Central memory CD4-positive, alpha-beta T cell (primary cell): ENCODE measurements at places on chromosomes 3 and 15.

- DNase-seq = no peak
Measured at GRCh38 chr15:93333796-93334195, 244.8 kb upstream of the RGMA start.

DNA sequence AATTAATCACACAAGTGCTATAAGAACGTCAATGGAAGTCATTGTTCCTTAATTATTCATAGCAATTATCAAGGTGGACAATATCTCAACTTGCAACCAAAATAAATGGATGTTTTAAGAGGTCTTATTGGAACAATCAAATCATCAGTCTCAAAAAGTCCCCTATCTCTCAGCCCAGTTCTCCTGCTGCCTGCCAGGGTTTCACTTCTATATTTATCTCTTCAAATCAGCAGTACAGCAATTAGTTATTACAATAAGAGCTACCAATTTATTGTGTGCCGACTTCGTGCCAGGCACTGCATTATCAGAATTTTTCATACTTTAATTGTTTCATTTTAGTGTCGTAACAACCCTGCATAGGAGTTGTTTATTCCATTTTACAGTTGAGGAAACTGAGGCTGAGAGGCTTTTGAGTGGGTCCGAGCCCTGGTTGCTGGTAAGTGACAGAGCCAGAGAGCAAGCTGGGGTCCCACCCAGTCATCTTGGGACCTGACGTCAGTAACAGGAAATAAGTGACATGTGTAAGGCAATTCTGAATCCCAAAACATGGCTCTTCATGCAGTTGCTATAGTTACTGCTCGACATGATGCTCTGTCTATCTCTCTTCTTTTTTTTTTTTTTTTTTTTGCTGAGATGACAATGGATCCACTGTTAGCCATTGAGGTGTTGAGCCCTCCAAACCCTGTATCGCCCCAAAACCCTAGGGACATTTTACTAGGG, 8.8 kb upstream of the KCTD6 start:
- DNase-seq = no peak

DNA sequence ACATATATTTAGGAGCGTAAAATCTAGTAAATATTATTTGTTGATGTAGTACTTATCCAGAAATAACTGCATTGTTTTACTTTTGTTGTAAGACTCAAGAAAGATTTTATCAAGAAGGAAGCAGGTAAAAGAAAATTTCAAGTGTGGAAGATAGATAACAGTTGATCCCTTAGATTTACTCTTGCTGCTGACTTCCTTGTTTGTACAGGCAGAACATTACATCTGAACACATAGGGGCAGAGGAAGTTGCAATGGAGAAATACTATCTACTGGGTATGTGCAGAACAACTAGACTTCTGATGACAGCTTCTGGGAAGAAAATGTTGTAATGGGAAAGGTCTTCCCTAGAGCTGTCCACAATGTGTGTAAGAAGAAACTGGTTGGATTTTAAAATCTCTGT, 350.6 kb downstream of the NLGN1 start:
- DNase-seq = no peak

DNA sequence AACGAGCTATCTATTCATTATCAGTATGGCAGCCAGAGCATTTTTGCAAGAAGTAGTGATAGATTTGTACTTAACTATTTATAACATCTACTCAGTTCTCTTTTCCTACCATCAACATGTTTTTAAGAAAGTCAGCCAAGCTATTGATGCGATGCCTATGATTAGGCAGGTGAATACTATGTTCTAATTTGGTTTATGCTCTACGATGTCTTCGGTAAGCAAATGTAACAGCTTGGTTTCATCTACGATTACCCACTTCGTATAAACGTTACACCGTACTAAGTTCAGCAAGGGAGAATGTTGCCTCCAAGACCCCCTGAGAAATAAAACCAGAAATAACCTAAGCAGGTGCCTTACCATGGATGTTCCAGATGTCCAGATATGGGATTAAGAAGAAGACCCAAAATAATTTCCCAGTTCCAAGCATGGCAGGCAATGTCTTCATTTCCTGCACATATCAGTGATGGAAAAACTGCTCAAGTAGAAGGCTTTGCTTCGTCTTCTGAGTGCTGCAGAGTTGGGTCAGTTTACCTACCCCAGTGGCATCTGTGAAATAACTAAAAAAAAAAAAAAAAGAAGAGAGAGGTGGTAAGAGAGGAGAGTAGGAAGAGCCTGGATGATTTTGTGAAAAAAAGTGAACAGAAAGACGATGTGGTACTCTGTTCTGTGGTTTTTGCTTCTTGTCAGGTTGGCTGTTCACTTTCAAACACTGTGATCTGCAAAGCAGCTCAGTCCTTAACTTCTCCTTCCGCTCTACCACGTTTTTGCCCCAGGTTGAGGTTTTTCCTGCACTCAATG, at the start of gene BTLA:
Gene BTLA (minus strand): TSS at position 559 of the 798 bp plus-strand sequence. CDS start 114 bp downstream, at position 445.
- DNase-seq = peak; percentile 43

DNA sequence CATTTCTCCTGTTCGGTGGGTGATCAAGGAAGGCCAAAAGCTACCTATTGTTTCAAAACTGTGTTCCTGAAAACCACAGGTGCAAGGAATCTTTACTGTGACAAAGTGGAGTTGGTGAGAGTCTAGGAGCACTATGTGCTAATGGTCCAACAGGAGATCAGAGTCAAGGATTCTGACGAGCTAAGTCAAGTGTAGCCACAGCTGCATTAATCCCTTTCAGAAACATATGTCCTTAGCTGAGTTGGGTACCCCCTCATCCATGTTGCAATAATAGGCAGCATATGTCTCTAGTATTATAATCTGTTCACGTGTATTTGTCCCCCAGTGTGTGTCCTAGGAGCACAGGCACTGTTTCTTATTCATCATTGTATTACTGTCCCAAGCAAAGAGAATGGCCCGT, 1.7 kb downstream of the VPS39 start:
- no peak for DNase-seq

DNA sequence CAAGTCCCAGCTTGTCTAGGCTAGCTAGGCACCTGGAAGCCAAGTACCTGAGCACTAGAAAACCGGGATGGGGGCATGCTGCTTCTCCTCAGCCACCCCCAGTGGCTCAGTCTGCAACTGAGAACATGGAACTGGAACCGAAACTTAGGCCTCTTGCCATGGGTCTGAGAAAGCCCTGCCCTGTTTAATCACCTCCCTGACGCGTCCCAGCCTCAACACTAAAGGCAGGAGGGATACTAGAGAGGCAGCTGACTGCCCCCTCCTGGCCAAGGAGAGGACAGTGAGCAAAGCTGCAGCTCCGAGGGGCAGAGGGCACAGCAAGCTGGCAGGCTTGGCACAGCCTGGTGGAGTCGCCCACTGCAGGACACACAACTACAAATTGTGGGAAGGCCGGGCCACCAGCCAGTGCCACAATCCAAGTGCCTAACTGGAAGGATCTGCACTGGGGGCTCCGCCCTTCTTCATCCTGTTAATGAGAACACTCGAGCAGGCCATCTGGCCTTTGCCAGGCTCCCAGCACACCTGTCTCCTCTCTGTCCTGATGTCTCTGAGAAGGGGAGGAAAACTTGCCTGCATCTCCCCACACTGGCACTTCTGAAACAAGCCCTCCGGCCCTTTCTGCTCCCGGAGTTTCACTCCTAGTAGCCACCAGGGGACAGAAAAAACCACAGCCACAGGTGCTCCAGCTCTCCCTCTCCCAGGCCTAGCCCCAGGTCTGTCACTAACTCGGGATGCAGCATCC, 53.7 kb downstream of the BDH1 start:
- no peak for DNase-seq

GRCh38 chr3:170323331-170323730, 34.2 kb upstream of the SKIL start:
- no peak for DNase-seq

DNA sequence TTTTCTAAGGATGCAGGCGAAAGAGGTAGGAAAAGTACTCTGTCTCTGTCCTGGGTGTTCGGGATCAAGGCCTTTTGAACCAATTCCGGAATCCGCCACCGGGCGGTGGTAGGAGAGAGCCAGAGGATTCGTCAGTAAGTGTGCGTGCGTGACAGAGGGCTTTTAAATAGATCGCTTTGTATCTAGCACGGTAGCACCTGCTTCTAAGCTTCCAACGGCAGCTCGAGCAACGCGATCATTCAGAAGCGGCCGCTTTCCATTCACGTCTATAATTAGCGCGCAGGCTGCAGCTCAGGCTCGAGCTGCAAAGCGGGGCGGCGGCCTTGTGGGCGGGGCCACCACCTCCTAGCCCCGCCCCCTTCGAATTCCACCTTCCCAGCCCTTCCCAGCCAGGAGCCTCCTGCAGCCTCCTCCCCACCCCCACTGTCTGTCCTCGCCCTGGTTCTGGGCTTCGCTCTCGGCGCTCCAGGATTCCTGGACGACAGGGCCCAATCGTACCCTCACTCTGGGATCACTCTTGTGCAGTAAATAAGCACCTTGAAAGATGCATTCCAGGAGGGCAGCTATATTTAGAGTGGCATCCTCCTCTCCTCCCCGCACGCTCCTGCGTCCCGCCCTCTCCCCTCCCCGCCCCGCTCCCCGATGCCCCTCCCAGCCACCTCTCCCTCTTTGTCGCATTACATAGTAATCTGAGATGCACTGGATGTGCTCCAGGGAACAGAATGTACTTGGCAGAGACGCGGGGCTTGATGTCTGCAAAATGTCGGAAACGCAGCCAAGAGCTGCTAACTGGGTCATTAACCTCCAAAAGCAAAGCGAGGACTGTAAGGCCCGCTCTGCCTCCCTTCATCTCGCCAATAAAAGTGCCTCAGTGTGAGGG, 224.1 kb upstream of the TPRG1 start:
- DNase-seq = no peak

DNA sequence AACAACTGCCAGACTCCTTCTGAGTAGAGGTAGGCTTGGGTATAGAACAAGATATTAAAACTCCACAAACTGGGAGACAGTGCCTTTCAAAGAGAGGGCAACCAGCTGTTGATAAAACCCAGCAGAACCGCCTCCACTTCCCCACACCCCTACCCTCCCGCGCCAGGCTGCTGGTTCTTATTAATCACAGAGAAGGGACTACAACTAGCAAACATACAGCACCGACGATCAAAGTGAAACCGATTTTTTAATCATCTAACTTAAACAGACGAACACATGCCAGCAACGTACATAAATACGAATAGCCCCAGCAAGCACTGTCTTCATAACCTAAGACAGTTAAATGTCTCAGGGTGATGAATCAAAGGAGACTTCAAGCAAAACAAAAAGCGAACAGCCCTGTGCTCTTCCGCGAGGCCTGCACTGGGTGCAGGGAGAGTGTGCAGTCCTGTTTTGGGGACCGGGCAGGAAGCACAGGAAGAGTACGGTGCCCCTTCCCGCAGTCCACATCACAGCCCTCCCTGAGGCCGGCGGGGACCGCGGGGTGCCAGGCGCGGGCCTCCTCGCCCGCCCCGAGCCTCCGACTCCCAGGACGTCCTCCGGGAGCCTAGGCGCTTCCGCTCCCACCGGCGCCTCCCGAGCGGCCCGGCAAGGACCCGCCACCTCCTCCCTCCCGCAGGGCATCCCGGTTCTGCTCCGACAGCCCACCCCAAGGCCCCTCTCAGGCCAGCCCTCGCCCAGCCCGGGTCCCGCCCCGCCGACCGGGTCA, 75.1 kb upstream of the VGLL4 start:
- peak; percentile 39 for DNase-seq

- DNase-seq = no peak
Measured at GRCh38 chr15:94004697-94005096, 226.7 kb upstream of the MCTP2 start.

DNA sequence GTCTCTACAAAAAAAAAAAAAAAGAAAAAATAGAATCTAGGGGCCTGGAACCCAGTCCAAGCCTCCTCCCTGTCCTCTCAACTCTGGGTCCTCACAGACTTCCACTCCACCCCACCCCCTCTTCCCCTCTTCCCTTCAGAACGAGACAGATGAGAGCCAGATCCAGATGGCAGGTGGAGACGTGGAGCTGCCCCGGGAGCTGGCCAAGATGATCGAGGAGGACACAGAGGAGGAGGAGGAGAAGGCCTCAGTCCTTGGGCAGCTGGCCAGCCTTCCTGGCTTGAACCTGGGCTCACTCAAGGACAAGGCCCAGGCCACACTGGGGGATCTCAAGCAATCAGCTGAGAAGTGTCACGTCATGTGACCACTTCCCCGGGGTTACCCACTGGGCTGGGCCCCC, 3.6 kb downstream of the CPLX3 start:
- no peak for DNase-seq

- no peak for DNase-seq
Measured at GRCh38 chr15:22227411-22228100, 147.2 kb downstream of the OR4M2 start.

- DNase-seq = no peak
Measured at GRCh38 chr3:72748659-72749058, 99.6 kb downstream of the SHQ1 start.

DNA sequence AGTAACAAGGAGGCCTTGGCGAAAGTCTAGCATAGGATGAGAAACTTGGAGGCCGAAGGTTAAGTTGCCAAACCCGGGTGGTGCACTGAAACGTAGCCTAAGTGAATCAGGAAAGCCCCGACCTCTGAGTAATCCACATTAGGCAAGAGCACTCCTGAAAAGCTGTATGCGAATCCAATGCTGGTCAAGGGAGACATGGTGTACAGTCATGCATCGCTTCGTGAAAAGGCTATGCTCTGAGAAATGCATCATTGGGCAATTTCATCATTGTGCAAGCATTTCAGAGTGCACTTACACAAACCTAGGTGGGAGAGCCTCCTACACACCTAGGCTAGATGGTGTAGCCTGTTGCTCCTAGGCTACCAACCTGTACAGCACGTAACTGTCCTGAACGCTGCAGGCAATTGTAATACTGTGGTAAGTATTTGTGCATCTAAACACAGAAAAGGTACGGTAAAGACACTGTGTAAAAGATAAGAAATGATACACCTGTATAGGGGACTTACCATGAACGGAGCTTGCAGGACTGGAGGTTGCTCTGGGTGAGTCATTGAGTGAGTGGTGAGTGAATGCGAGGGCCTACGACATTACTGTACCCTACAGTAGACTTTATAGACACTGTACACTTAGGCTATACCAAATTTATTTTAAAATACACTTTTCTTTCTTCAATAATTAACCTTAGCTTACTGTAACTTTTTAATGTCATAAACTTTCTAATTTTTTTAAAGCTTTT, 222.5 kb downstream of the SHQ1 start:
- no peak for DNase-seq

GRCh38 chr15:92928225-92928750, 28.2 kb downstream of the CHD2 start:
- no peak for DNase-seq

- no peak for DNase-seq
Measured at GRCh38 chr3:189572249-189572648, 58.9 kb upstream of the TP63 start.

DNA sequence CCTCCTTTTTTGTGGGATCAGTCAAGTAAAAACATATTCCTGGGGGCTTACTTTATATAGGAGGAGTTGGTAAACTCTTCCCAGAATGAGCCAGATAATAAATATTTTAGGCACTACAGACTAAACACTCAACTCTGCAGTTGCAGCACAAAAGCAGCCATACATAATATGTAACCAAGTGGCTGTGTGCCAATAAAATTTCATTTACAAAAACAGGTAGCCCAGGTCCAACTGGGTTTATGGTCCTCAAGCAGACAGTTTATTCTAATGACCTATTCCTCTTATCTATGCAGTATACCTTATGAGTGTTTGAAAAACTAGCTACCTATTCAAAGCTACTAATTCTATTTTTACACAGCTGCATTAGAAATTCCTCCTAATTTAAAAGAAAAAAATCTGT, 61.8 kb downstream of the FAIM start:
- no peak for DNase-seq
